Naive B cell (primary cell): ENCODE measurements at places on chromosomes 5 and 9.

- H3K4me1 ChIP-seq: peaks cover 16% of the 10 kb centered on the region
- H3K4me3 ChIP-seq: peak overlapping the region; percentile 91
- peak overlapping the region; percentile 59 for H3K27ac ChIP-seq
- H3K36me3 ChIP-seq: peaks cover 8% of the 10 kb centered on the region
- H3K27me3 ChIP-seq: peaks cover 34% of the 10 kb centered on the region
Observed at GRCh38 chr9:14322211-14323082, 8.5 kb upstream of the NFIB start.

- no peak overlapping the region for H3K4me3 ChIP-seq
- H3K27ac ChIP-seq: no peak overlapping the region
- no peak for DNase-seq
- H3K4me1 ChIP-seq: peaks cover 8% of the 10 kb centered on the region
- H3K36me3 ChIP-seq: peaks cover 14% of the 10 kb centered on the region
Observed at GRCh38 chr5:60148366-60148765, 254.8 kb upstream of the PDE4D start.

DNA sequence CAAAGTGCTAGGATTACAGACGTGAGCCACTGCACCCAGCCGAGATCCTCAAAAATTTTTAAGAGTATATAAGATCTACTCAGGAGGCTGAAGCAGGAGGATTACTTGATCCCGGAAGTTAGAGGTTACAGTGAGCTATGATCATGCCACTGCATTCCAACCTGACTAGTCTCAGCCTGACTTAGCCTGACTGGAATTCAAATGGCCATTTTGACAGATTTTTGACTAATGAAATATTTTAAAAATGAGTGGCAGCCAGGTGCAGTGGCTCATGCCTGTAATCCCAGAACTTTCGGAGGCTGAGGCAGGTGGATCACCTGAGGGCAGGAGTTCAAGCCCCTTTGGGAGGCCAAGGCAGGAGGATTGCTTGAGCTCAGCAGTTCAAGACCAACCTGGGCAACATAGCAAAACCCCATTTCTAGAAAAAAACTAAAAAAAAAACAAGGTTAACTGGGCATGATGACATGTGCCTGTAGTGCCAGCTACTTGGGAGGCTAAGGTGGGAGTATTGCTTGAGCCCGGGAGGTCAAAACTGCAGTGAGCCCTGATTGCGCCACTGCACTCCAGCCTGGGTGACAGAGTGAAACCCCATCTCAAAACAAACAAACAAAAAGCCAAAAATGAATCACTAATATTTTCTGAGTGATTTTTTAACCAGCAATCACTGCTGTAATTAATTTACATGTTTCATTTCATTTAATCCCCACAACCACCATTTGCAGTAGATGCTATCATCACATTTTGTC lies 16.6 kb downstream of the ATOX1 start:
- peaks cover 16% of the 10 kb centered on the region for H3K36me3 ChIP-seq
- no peak overlapping the region for H3K4me3 ChIP-seq
- no peak overlapping the region for H3K27ac ChIP-seq

DNA sequence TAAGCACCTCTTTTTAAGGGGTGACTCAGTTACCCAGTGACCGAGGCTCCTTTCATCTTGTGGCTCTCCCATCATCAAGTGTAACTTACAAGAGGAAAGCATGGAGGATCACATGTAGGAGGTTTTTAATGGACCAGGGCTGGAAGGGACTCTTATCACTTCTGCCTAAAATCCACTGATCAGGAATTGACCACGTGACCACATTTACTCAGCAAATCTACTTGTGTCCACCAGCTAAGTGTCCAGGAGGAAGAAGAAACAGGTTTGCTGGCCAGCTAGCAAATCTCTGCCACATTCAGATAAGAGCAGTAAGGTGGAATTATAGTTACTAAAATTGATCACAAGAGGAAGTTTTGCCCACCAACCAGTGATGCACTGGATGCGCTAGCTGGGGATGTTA lies 486.0 kb downstream of the ENC1 start:
- H3K27me3 ChIP-seq: no peaks in the 10 kb centered on the region
- H3K4me3 ChIP-seq: no peak overlapping the region
- no peaks in the 10 kb centered on the region for H3K4me1 ChIP-seq
- H3K36me3 ChIP-seq: no peaks in the 10 kb centered on the region
- no peak for DNase-seq

- no peak for DNase-seq
- no peak overlapping the region for H3K4me3 ChIP-seq
- H3K27me3 ChIP-seq: peaks cover 8% of the 10 kb centered on the region
- no peaks in the 10 kb centered on the region for H3K4me1 ChIP-seq
- H3K27ac ChIP-seq: no peak overlapping the region
Observed at GRCh38 chr5:137345396-137345795, 153.7 kb downstream of the SPOCK1 start.

GRCh38 chr5:157212307-157212706 lies 31.7 kb downstream of the ITK start:
- DNase-seq: no peak
- H3K27me3 ChIP-seq: no peaks in the 10 kb centered on the region
- H3K36me3 ChIP-seq: no peaks in the 10 kb centered on the region
- H3K4me3 ChIP-seq: no peak overlapping the region
- H3K27ac ChIP-seq: no peak overlapping the region

DNA sequence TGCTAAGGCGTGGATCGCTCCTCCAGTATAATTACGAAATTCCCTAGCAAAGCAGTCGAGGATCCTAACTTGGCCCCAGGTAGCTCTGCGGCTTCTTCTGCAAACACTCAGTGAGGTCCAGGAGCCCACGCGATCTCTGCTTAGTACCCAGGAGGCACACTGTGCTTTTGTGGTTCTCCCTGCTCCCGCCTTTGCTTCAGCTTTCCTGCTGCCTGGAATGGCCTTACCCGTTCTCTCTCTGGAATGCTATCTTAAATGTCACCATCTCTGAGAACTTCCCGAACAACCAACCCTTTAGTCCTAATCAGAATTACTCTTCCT lies 639 bp downstream of the INVS start:
- H3K27ac ChIP-seq: peak overlapping the region; percentile 99
- DNase-seq: no peak
- H3K27me3 ChIP-seq: no peaks in the 10 kb centered on the region
- peaks cover 11% of the 10 kb centered on the region for H3K36me3 ChIP-seq
- peaks cover 32% of the 10 kb centered on the region for H3K4me1 ChIP-seq
- H3K4me3 ChIP-seq: peak overlapping the region; percentile 100

GRCh38 chr5:3593771-3594509 lies 1.7 kb upstream of the IRX1 start:
- H3K4me1 ChIP-seq: peaks cover 7% of the 10 kb centered on the region
- no peaks in the 10 kb centered on the region for H3K36me3 ChIP-seq
- peak overlapping the region; percentile 39 for H3K27ac ChIP-seq
- peaks cover 32% of the 10 kb centered on the region for H3K27me3 ChIP-seq

- no peaks in the 10 kb centered on the region for H3K4me1 ChIP-seq
- H3K27me3 ChIP-seq: peaks cover 27% of the 10 kb centered on the region
- no peak overlapping the region for H3K4me3 ChIP-seq
- H3K27ac ChIP-seq: no peak overlapping the region
- no peak for DNase-seq
Observed at GRCh38 chr5:87765009-87765408, 352.3 kb upstream of the CCNH start.

- no peak overlapping the region for H3K27ac ChIP-seq
- no peak for DNase-seq
- H3K36me3 ChIP-seq: no peaks in the 10 kb centered on the region
- H3K27me3 ChIP-seq: no peaks in the 10 kb centered on the region
Observed at GRCh38 chr5:33810491-33811120, 81.2 kb downstream of the ADAMTS12 start.

GRCh38 chr5:147439254-147439653 lies 70.6 kb downstream of the DPYSL3 start:
- H3K27me3 ChIP-seq: peaks cover 6% of the 10 kb centered on the region
- H3K4me1 ChIP-seq: no peaks in the 10 kb centered on the region
- no peak for DNase-seq
- H3K4me3 ChIP-seq: no peak overlapping the region
- no peaks in the 10 kb centered on the region for H3K36me3 ChIP-seq

DNA sequence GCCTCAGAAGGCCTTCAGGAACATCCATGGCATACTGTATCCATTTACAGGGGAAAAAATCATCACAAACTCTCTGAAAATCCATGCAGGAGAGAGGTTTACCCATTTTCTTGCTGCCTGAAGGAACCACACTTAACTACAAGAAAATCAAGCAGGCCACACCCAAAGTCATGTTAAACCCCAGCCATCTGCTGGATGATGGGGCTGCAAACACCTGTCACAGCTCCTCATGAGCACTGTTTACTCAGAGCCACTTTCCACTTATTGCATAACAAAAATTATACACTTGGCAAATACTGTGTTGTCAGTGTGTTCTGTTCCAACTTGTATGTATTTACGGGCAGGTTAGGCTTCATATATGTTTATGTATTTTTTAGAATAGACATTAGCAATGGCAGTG lies 35.8 kb downstream of the PPIC start:
- no peaks in the 10 kb centered on the region for H3K36me3 ChIP-seq
- DNase-seq: no peak
- no peak overlapping the region for H3K27ac ChIP-seq
- peaks cover 6% of the 10 kb centered on the region for H3K4me1 ChIP-seq
- H3K4me3 ChIP-seq: no peak overlapping the region

DNA sequence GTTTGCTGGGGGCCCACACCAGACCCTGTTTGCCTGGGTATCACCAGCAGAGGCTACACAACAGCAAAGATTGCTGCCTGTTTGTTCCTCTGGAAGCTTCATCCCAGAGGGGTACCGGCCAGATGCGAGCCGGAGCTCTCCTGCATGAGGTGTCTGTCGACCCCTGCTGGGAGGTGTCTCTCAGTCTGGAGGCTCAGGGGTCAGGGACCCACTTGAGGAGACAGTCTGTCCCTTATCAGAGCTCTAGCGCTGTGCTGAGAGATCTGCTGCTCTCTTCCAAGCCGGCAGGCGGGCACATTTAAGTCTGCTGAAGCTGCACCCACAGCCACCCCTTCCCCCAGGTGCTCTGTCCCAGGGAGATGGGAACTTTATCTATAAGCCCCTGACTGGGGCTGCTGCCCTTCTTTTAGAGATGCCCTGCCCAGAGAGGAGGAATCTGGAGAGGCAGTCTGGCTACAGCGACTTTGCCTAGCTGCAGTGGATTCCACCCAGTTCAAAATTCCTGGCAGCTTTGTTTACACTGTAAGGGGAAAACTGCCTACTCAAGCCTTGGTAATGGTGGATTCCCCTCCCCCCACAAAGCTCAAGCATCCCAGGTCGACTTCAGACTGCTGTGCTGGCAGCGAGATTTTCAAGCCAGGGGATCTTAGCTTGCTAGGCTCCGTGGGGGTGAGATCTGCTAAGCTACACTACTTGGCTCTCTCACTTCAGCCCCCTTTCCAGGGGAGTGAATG lies 206.0 kb upstream of the TLX3 start:
- no peak overlapping the region for H3K4me3 ChIP-seq
- H3K4me1 ChIP-seq: no peaks in the 10 kb centered on the region
- H3K27ac ChIP-seq: no peak overlapping the region
- no peak for DNase-seq

GRCh38 chr5:82487131-82487530 lies 209.0 kb upstream of the RPS23 start:
- no peaks in the 10 kb centered on the region for H3K27me3 ChIP-seq
- no peak for DNase-seq
- no peak overlapping the region for H3K27ac ChIP-seq
- H3K4me1 ChIP-seq: no peaks in the 10 kb centered on the region

DNA sequence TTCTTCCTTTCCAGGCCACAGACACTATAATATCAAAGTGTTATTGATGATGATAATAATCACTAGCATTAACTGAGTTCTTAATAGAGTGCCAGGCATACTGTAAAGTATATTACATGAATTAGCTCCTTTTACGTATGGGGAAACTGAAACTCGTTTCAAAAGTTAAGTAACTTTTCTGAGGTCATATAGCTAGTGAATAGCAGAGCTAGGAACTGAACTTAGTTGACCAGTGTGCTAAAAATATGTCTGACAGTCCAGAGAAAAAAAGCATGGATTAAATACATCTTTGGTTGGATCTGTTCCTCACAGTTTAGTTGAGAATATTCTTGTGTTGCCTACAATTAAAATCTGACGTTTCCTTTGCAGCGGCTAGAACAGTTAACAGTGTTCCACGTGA lies 18.4 kb upstream of the CATSPER3 start:
- H3K27ac ChIP-seq: no peak overlapping the region
- H3K4me1 ChIP-seq: no peaks in the 10 kb centered on the region

- H3K27ac ChIP-seq: no peak overlapping the region
- no peak for DNase-seq
- no peak overlapping the region for H3K4me3 ChIP-seq
Observed at GRCh38 chr5:84301535-84301934, 83.1 kb downstream of the EDIL3 start.

GRCh38 chr5:6849316-6850105 lies 136.3 kb downstream of the TENT4A start:
- no peak overlapping the region for H3K4me3 ChIP-seq
- no peaks in the 10 kb centered on the region for H3K4me1 ChIP-seq
- no peaks in the 10 kb centered on the region for H3K27me3 ChIP-seq
- H3K36me3 ChIP-seq: peaks cover 7% of the 10 kb centered on the region
- DNase-seq: no peak

DNA sequence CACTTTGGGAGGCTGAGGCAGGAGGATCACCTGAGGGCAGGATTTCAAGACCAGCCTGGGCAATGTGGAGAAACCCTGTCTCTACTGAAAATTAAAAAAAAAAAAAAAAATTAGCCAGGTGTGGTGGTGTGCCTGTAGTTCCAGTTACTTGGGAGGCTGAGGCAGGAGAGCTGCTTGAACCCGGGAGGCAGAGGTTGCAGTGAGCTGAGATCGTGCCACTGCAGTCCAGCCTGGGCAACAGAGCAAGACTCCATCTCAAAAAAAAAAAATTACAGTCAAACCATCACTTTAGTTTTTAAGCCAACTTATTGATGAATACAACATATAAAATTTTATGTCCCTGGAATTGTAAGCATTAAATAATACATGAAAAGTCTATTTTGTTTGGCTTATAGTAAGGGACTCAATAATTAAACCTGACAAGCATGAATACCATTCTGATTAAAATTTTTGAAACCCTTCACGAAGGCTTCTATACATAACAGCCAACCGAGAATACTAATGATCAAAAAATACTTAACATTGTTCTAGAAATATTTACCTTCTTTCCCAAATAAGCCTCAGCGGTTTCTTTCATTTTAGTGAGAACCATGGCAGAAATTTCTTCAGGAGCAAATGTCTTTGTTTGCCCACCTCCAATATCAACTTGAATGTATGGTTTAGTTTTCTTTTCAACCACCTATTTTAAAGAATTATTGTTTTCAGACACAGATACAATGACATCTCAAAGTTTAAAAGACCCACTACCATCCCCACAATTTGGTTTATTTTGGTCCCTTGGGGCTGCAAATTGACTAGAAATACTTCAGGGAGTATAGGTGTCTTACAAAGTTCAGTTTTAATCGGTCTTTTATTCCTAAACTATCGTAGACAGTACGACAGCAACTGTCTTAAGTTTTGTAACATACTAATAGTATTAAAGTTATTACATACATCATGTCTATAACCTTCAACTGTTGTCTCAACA lies 1.2 kb downstream of the HSPA5 start:
- H3K27me3 ChIP-seq: no peaks in the 10 kb centered on the region
- DNase-seq: no peak
- H3K27ac ChIP-seq: peak overlapping the region; percentile 97
